ENCODE measurements at places on chromosomes 5 and 9. TPM values are rescaled to one million over a fixed set of nuclear protein-coding genes. Genes with fewer than 3 reads are reported as not detected.

DNA sequence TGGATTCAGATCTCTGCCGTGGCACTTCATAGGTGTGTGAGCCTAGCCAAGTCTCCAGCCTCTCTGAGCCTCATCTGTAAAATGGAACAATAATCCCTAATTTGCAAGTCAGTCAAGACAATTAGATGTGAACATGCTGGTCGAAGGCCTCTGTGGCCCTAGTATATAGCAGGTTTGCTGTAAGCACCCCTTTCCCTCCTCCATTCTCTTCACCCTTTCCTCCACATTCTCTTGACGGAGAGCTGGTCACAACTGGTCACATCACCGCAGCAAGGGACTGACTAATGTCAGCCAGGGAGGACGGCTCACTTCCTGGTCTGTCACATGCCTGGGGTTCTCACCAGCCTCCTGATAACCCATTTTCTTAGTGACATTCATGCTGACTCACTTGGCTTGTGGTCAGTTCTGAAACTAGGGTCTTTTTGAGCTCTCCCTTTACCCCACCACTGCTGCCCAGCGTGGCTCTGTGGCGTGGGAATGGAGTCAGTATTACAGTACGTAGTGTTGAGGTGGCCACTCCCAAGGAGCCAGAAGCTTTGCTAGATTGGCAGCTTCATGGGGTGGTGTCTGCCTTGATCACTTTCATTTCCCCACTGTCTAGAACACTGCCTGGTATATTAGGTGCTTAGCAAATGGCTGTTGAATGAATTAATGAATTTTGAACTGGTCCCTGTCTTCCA lies 47.8 kb downstream of the ERGIC1 start:
- DNase-seq = no peak

DNA sequence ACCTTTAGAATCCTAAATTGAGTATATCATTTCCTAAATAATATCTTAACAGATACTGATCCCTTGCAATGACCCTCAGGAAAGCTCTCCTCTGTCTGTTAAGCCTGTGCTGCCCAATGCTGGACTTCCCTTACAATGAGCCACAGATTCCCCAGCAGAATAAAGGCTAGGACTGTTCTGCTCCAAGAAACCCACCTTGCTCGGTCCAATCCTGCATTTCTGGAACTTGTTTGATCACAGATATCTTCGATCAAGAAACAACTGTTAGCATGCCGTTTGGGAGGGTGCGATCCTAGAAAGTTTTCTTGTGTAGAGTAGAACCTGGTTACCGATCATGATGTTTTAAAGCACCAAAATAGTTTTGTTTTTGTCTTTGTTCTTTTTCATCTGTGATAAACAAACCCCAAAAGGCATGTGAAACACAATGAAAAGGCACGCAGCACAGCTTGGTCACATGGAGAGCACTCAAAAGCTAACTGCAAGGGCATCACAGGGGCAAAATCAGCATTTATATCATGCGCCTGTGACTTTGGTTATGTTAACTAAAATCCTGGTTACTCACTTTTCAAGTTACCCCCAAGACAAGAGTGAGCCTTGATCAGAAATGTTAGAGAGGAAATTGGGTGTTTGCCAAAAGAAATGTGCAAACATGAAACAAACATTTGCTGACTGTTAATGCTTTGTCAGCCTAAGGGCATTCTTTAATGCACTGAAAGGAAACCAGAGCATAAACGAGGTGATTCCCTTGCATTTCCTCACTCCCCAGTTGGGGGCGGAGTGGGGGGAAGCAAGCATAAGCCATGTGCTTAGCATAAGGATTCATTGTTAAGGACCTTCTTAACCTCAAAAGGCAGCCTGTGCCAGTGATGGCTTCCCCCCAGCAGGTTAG lies 61.9 kb upstream of the ADAMTS16 start:
- DNase-seq = peak; percentile 35

GRCh38 chr9:82184524-82184923 lies 196.0 kb downstream of the SPATA31D1 start:
- DNase-seq = no peak

Gene ZBTB5
- total RNA-seq = 8.6 TPM

GRCh38 chr5:75721573-75721972 lies 4.3 kb upstream of the POC5 start:
- DNase-seq = no peak

- DNase-seq = peak; percentile 60
These were observed 52.7 kb downstream of the RXRA start for GRCh38 chr9:134378901-134379338.

GRCh38 chr5:119319401-119319800 lies 36.4 kb upstream of the TNFAIP8 start:
- no peak for DNase-seq

GRCh38 chr9:126428534-126429175 lies 102.0 kb downstream of the MVB12B start:
- no peak for DNase-seq

Gene PRR7
- 5.0 TPM for total RNA-seq

DNA sequence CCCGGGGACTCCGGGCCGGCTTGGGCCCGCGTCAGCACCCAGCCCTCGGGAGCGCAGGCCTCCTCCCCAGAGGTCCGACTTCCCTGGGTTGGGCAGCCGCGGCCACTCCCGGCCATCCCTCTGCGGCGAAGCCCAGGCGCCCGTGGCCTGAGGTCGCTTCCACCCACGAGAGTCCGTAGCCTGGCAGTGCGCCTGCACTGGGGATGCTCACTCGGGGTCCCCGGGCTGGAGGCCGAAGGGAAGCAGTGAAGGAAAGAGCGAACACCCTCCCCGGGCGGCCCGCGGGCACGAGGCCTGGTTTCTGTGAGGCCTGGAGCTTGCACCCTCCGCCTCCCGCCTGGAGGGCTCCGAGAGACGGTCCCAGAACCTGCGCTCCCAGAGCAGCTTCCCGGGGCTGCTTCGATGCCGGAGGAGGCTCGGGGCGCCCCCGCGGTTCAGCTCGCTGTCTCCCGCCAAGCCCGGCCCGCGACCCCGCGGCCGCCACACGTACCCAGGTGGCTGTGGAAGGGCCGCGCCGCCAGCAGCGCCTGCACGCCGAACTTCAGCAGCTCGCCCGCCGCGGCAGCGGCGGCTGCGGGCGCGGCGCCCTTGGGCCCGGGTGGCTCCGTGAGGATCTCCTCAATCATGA lies 607 bp downstream of the BARX1 start:
- DNase-seq = no peak

- DNase-seq = no peak
These were observed 167.6 kb upstream of the MAP1B start for GRCh38 chr5:71939452-71940230.

DNA sequence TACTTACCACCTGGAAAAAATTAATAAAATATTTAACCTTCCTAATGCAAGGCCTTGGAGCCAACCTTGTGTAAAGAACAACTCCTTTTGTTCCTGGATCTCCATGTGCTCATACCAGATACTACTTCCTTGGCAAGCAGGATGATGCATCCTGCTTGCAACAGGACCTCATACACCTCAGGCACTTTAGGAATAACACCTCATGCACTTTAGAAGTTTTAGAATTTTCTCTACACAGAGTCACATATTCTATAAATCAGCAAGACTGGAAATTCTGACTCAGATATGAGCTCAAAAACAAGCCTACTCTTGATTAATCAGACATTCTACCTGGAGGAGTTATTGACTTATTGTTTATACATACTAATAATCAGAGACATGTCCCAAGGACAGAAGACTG lies 209.6 kb upstream of the CDH10 start:
- DNase-seq = peak; percentile 24

- DNase-seq = no peak
These were observed 19.1 kb downstream of the EXOC3 start for GRCh38 chr5:462051-462481.

Gene FUT7
- total RNA-seq = not detected

GRCh38 chr9:127634698-127635097 lies 22.6 kb downstream of the STXBP1 start:
- no peak for DNase-seq

- no peak for DNase-seq
These were observed 21.6 kb downstream of the ANKS6 start for GRCh38 chr9:98774746-98775145.

Gene SOX30
- total RNA-seq = under 0.01 TPM

Gene PPP2R2B
- total RNA-seq = under 0.01 TPM

DNA sequence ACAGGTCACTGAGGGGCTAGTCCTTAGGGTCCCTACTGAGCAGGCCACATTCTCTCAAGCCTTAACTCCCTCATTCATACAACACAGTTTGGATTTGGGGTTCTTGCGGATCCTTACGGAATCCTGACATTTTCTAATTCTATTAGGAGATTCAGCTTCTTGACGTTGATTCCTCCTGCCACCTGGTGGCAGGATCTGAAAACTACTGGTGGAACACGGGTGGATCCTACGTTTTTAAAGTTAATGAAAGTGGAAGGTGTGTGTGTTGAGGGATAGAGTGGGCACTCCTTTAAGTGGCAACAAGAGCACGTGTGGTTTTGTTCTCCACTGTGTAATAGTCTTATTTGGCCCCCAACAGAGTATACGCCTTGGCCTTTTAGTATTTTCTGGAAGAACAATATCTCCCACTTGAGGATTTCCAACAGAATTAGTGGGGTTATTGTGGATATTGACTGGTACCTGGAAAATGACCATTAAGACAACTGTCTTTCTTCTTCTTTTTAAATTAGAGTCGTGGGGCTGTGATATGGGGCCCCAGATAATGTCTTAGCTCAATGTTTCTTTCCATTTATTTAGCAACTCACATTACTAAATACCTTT lies 25.2 kb downstream of the SLC28A3 start:
- peak; percentile 58 for DNase-seq

Gene GMCL2
- not detected for total RNA-seq

DNA sequence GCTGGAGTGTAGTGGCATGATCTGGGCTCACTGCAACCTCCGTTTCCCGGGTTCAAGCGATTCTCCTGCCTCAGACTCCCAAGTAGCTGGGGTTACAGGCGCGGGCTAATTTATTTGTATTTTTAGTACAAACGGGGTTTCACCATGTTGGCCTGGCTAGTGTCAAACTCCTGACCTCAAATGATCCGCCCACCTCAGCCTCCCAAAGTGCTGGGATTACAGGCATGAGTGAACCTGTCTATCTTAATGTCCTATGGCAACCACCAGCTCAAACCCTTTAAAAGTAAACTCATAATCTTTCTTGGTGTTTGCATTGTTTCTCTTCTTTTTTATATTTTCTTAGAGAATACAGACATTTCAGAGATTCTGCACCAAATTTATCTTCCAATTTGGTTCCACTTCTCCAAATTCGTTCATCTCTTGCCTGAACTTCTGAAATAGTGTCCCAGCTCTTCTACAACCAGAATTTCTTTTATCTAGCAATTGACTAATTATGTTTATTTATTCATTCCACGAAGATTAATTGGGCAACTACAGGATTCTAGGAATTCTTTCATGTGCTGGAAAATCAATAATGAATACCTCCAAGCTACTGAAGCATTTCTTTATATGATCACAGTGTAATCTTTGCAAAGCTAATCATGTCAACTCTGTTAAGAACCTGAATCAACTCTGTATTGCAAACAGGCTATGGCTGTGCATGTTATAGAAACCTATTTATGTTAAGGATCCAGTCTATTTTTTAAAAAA lies 60.0 kb upstream of the TYRP1 start:
- DNase-seq = no peak

Gene ROPN1L
- total RNA-seq = 0.13 TPM

GRCh38 chr5:66312266-66312665 lies 168.2 kb downstream of the SREK1 start:
- no peak for DNase-seq

DNA sequence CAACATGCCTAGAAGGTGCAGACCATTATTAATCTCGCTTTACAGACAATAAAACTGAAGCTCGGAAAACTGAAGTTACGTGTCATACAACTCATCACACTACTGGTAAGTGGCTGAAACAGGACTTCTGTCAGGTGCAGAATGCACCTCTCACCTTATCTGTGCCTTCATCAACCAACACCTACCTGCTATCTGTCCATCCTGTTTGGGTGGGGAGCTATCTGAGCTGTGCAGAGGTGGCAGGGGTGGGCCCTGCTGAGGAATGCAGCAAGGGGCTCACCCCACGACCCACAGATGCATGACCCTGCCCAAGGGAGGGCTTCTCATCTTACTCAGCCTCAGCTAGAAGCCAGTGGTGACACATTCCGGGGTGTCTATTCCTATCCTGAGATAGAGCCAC lies 81.6 kb downstream of the SLIT3 start:
- no peak for DNase-seq

GRCh38 chr9:3700772-3701171 lies 175.0 kb upstream of the RFX3 start:
- DNase-seq = no peak

GRCh38 chr5:113278976-113279375 lies 155.8 kb downstream of the TSSK1B start:
- DNase-seq = peak; percentile 37

DNA sequence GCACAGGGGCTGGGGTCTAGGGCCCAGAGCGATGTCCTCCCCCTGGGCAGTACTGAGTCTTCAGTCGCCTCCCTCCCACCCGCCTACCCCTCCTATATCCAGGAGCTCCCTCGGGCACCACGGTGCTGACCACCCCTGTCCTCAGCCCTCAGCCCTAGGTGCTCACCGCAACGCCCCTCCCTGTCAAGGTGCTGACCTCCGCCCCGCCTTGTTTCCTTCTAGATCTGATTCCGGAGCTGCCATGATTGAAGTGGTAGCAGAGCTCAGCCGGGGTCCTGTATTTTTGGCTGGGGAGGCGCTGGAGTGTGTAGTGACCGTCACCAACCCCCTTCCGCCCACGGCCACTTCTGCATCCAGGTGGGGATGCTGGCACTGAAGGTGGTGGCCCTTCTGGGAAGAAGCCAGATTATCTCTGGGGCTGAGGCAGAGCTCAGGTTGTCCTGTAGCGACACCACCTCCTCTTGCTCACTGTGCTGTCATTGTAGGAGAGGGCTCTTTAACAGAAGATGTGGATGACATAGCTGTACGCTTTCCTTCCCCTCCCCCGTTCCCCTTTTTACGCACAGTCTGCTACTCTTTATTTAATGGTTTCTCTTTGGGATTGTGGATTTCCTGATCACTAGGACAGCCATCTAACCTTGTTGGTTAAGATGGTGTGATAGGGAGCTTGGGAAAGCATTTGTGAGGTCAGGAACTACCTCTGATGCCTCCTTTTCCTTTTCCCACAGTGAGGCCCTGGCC lies 598 bp downstream of the RGP1 start:
- DNase-seq = peak; percentile 40

GRCh38 chr9:73160868-73161267 lies 9.2 kb downstream of the ANXA1 start:
- DNase-seq = peak; percentile 13

DNA sequence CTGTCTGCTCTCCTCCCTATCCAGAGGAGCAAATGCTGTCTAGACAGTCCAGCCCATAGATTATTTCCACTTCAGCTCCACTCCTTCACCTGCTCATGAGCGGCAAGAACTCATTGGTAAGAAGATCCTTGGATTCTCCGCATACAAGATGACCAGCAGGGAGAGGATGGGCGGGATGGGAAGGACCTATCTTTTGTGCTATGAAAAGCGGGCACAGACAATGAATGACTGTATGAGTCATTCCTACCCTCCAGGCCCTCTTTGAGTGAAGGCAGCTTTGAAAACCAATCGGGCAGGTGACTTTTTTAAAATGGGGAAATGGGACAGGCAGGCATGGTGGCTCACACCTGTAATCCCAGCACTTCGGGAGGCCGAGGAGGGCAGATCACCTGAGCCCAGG lies 49.4 kb downstream of the SMIM23 start:
- DNase-seq = peak; percentile 16

Data from bronchial epithelial cell (primary cell).